Astrocyte (in vitro differentiated cells and primary cell): ENCODE measurements at places on chromosomes 5 and 9. TPM values are rescaled to one million over a fixed set of nuclear protein-coding genes. Genes with fewer than 3 reads are reported as not detected.
A peak's percentile ranks its signal among the peaks of the same experiment; 100 is the strongest.

DNA sequence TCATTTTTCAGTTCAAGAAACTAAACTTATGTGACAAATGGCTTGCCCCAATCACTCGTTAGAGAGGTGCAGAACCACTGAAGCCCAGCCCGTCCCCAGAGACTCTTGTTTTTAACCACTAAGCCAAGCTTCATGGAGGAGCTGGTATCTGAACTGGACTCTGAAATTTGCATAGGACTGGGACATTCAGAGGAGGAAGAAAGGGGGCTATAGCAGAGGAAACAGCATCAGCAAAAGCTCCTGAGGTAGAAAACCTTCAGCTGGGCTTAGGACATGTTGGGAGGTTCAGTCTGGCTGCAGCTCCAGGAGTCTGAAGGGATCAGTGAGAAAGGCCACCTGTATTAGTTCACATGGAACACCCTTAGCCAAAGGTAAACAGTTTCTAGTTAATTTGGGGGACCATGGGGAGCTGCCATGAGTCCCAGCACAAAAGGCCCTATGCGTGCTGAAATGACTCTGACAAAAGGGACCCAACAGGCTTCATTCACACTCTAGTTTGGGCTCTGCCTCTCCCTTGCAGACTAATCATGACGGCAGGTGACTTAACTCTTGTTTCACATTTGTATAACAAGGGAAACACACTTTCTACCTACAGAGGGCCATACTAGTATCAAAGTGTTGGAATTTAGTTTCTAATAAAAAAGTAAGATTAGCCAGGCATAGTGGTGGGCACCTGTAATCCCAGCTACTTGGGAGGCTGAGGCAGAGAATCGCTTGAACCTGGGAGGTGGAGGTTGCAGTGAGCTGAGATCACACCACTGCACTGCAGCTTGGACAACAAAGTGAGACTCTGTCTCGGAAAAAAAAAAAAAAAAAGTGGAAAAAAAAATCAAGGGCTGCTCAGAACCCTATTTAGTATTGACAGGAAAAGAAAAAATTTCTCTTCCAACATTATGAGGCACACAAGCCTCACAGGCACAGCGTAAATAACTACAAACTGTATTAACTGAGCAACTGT lies 10.2 kb downstream of the FBXO10 start:
- H3K4me1 ChIP-seq = no peaks in the 10 kb centered on the region
- no peak overlapping the region for H3K27ac ChIP-seq
- DNase-seq = no peak
- no peaks in the 10 kb centered on the region for H3K36me3 ChIP-seq
- H3K27me3 ChIP-seq = no peaks in the 10 kb centered on the region

- H3K27ac ChIP-seq = no peak overlapping the region
- no peak for DNase-seq
- H3K36me3 ChIP-seq = peaks cover 33% of the 10 kb centered on the region
- no peaks in the 10 kb centered on the region for H3K4me1 ChIP-seq
- no peaks in the 10 kb centered on the region for H3K27me3 ChIP-seq
Measured at GRCh38 chr5:31415009-31415923, 116.6 kb downstream of the DROSHA start.

DNA sequence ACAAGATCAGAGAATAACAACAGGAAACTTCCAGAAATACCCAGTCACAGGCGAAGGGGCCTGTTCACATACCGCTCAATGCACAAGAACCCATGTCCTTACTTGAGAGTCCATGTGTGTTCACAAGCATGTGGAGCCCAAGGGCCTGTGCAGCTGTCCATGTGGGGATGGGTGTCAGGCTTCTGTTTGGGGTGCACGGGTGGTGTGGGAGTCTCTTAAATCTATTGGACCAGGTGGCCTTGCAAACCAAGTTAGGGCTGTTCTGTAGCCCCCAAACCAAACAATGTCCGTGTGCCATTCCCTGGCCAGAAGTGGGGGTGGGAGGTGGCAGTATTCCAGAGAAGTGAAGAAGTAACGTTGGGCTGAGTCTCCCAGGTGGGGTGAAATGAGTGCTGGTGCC lies 222.3 kb downstream of the PBX3 start:
- H3K4me1 ChIP-seq = no peaks in the 10 kb centered on the region
- no peak for DNase-seq

- H3K4me1 ChIP-seq = no peaks in the 10 kb centered on the region
- no peak overlapping the region for H3K4me3 ChIP-seq
- no peaks in the 10 kb centered on the region for H3K27me3 ChIP-seq
- no peaks in the 10 kb centered on the region for H3K36me3 ChIP-seq
Measured at GRCh38 chr5:59093329-59093728, 510.5 kb downstream of the RAB3C start.

GRCh38 chr9:105855987-105856386 lies 161.6 kb downstream of the TMEM38B start:
- H3K4me3 ChIP-seq = no peak overlapping the region
- H3K36me3 ChIP-seq = no peaks in the 10 kb centered on the region
- H3K4me1 ChIP-seq = no peaks in the 10 kb centered on the region
- no peak for DNase-seq

DNA sequence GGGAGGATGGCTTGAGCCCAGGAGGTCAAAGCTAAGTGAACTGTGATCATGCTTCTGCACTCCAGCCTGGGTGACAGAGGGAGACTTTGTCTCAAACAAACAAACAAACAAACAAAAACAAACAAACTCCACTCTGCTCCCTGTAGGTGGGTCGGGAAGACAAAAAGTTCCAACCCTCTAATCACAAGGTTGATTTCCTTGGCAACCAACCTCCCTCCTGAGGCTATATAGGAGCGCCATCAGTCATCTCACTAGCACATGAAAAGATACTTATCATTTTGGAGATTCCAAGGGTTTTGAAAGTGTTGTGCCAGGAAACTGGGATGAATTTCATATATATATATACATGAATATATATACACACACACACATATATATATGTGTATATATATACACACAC lies 160.5 kb downstream of the TUSC1 start:
- H3K36me3 ChIP-seq = no peaks in the 10 kb centered on the region
- no peaks in the 10 kb centered on the region for H3K27me3 ChIP-seq
- DNase-seq = no peak
- no peak overlapping the region for H3K4me3 ChIP-seq
- H3K27ac ChIP-seq = no peak overlapping the region
- H3K4me1 ChIP-seq = no peaks in the 10 kb centered on the region

GRCh38 chr9:83081846-83082245 lies 18.9 kb upstream of the RASEF start:
- H3K27me3 ChIP-seq = no peaks in the 10 kb centered on the region
- H3K27ac ChIP-seq = no peak overlapping the region
- no peak overlapping the region for H3K4me3 ChIP-seq
- no peaks in the 10 kb centered on the region for H3K36me3 ChIP-seq

DNA sequence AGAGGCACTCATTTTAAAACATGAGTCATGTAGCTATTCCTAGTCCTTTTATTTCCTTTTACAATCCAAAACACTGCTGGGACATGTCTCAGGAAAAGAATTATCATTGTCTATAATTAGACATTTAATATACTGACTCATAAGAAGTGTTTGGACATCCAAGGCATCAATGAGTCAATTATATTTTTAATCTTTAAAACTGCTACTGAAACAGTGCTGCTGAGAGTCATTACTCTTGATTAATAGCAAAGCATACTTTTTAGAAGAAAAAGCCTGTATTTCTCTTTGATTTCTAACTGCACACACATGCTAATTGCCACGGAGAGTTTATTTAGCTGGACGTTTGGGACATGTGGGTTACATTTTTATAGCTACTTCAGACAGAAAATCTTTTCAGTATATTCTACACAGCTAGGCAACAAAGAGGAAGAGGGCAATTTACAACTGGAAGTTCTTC lies 1249.0 kb upstream of the CDH18 start:
- peak; percentile 70 for DNase-seq
- H3K36me3 ChIP-seq = no peaks in the 10 kb centered on the region
- H3K27ac ChIP-seq = peak overlapping the region; percentile 25
- H3K4me3 ChIP-seq = no peak overlapping the region
- H3K4me1 ChIP-seq = peaks cover 14% of the 10 kb centered on the region

GRCh38 chr5:159059722-159060121 lies 40.0 kb downstream of the EBF1 start:
- peak overlapping the region; percentile 45 for H3K27ac ChIP-seq
- H3K4me3 ChIP-seq = no peak overlapping the region
- peaks cover 28% of the 10 kb centered on the region for H3K4me1 ChIP-seq

DNA sequence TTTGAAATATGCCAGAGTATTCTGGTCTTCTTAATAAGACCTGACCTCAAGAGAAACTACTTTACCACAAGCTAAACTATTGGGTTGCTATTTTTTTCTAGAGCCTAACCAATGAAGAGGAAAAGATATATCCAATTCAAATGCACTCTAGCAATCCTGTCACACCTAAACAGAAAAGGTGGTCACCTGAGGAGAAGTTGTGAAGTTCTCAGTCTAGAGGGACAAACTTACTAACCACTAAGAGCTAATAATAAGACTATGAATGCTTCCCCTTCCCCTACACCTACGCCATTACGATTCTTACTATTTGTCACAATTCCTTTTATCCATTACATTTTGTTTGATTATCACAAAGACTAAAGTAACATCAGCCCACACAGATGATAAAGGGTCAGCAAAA lies 29.7 kb downstream of the RLN2 start:
- H3K27ac ChIP-seq = no peak overlapping the region
- H3K4me1 ChIP-seq = peaks cover under 1% of the 10 kb centered on the region
- H3K4me3 ChIP-seq = no peak overlapping the region
- no peaks in the 10 kb centered on the region for H3K36me3 ChIP-seq
- DNase-seq = no peak

GRCh38 chr9:120264528-120264927 lies 315.4 kb downstream of the CDK5RAP2 start:
- H3K4me1 ChIP-seq = no peaks in the 10 kb centered on the region
- H3K36me3 ChIP-seq = no peaks in the 10 kb centered on the region
- H3K27ac ChIP-seq = no peak overlapping the region
- H3K4me3 ChIP-seq = no peak overlapping the region

DNA sequence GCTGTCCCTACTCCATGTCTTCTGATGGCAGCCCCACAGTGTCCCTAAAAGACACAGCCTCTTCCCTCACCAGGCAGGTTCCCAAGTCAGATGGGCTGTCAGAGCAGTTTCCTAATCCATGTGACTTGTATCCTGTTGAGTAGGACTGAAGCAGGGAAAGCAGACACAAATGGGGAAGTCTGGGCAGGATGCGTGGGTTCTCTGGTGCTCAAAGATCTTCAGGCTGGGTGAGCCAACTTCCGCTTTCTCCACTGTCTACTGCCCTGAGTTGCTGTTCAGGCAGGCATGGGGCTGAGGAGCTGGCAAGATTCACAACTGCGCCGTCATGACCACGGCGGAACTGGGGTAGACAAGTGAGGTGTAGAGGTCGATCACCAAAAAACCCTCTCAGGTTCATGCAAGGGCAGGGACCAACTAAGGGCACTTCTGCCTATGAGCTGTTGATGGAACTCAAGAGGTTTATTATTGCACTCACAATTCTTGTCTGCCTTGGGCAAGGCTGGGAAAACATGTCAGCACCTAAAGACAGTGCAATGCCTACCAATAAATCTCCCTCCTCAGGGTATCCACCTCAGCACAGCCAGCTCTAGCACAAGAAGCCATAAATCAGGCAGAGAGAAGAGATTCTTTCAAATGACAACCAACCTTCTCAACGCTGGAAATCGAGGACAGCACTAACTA lies 83.4 kb downstream of the RAPGEF1 start:
- H3K36me3 ChIP-seq = no peaks in the 10 kb centered on the region
- DNase-seq = no peak
- no peak overlapping the region for H3K27ac ChIP-seq
- no peaks in the 10 kb centered on the region for H3K27me3 ChIP-seq
- no peak overlapping the region for H3K4me3 ChIP-seq

DNA sequence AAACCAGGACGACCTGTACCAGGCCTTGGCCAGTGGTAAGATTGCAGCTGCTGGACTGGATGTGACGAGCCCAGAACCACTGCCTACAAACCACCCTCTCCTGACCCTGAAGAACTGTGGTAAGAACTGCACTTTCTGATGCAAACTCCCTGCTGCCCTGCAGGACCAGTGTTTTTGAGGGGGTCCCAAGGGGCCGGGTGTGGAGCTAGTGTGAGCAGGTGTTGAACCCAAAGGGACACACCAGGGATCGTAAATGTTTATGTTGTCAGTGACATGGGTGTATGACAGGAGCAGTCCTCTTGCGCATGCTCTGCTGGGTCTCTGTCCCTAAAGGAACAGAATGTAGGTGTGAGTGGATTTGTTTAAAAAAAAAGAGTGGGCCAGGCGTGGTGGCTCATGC lies 9.5 kb downstream of the GRHPR start:
- no peak overlapping the region for H3K27ac ChIP-seq
- H3K4me1 ChIP-seq = peaks cover 5% of the 10 kb centered on the region
- H3K4me3 ChIP-seq = no peak overlapping the region
- no peak for DNase-seq
- no peaks in the 10 kb centered on the region for H3K27me3 ChIP-seq

DNA sequence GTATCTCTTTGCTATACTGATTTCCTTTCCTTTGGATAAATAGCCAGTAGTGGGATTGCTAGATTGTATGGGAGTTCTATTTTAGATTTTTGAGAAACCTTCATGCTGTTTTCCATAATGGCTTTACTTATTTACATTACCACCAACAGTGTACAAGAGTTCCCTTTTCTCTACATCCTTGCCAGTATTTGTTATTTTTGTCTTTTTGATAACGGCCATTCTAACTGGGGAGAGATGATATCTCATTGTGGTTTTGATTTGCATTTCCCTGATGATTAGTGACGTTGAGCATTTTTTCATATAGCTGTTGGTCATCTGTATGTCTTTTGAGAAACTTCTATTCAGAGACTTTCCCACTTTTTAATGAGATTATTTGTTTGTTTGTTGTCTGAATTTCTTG lies 25.8 kb downstream of the NADK2 start:
- H3K27ac ChIP-seq = no peak overlapping the region
- no peak for DNase-seq
- H3K4me3 ChIP-seq = no peak overlapping the region

DNA sequence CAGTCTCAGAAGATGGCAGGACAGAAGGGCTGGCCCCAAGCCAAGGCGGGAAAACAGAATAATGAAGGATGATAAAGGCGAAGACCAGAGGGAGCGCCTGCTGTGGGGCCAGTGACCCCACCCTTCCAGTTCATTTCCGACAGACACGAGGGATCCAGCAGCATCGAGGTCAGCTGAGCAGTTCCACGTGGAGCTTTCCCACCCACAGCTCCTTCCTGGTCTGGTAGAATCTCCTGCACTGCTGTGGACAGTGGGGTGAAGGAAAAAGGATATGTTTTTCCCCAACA lies 265.9 kb upstream of the VLDLR start:
- no peak overlapping the region for H3K4me3 ChIP-seq
- no peaks in the 10 kb centered on the region for H3K4me1 ChIP-seq
- no peaks in the 10 kb centered on the region for H3K36me3 ChIP-seq

DNA sequence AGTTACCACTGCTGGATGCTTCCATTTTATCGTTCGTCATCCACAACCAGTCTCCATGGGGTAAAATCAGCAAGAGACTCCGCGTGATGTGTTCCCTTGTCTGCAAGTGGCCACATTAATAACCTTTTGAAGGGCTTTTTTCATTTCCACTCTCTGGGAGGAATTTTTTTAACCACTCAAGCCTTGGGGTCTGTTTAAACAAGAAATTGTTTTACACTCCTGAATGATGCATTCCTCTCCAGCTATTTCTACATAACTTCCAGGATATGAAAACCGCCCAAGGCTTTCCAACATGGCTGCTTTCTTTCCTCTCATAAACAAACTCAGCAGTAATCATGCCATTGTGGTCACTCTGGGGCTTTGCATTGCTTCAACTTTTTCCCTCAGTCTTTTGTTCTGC lies 217.2 kb upstream of the DAPK1 start:
- DNase-seq = peak; percentile 96
- H3K27ac ChIP-seq = peak overlapping the region; percentile 82
- no peaks in the 10 kb centered on the region for H3K36me3 ChIP-seq
- H3K27me3 ChIP-seq = no peaks in the 10 kb centered on the region

The HTR4 gene
- total RNA-seq = not detected in 2 replicates

The COL27A1 gene
- total RNA-seq = 27.6 and 31.2 TPM in 2 replicates

The INSL6 gene
- total RNA-seq = not detected in 2 replicates

The CCDC187 gene
- 0.09 TPM in 1 of 2 replicates, not detected in the other for total RNA-seq

The SMC2 gene
- 9.4 and 9.8 TPM in 2 replicates for total RNA-seq
